ENCODE measurements at places on chromosomes 16 and 17. TPM values are rescaled to one million over a fixed set of nuclear protein-coding genes. Genes with fewer than 3 reads are reported as not detected.

DNA sequence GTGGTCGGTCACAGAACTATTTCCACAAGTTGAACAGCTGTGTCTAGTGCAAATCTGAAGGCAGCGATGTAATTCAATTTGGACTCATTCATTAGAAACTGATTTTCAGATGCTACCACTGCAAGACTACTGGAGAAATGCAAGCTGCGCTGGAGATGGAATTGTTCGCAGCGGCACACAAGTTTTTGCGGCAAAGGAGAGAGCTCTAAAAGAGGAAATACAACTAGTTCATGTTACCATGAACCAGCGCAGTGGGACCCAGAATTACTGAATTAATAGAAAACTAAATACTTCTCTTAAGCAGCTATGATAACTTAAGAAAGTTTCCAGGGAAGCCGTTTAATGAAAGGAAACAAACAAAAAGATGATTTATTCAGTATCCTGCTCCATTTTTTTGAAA lies 1.9 kb downstream of the CREBBP start:
- DNase-seq, result no peak

DNA sequence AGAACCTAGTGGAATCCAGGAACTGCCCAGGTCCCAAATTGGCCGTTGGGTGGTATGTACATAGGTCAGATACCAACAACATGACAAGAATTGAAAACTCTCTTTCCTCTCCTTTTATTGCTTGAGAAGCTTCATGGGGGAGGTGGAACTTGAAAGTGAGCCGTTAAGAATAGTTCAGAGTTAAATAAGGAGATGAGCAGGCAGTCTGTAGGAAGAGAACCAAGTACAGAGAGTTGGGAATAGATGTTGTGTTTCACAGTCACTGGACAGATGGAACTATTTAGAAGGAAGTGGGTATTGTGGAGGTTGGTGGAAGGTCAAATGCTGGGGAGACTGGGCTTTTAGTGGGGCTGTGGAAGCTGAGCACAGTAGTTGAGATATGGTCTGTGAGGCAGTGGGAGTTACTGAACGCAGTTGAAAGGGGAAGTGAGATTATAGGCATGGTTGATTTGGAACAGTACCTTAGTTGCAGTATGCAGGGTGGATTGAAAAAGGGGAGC lies 26.4 kb downstream of the ARHGAP44 start:
- DNase-seq, result no peak

The EPOP gene
- 0.54 TPM for total RNA-seq

The VASN gene
- 197 TPM for total RNA-seq

- no peak for DNase-seq
Observed at GRCh38 chr17:3724378-3725077, 825 bp downstream of the HASPIN start.

GRCh38 chr17:39599004-39599664 lies 8.6 kb downstream of the NEUROD2 start:
- DNase-seq, result no peak

DNA sequence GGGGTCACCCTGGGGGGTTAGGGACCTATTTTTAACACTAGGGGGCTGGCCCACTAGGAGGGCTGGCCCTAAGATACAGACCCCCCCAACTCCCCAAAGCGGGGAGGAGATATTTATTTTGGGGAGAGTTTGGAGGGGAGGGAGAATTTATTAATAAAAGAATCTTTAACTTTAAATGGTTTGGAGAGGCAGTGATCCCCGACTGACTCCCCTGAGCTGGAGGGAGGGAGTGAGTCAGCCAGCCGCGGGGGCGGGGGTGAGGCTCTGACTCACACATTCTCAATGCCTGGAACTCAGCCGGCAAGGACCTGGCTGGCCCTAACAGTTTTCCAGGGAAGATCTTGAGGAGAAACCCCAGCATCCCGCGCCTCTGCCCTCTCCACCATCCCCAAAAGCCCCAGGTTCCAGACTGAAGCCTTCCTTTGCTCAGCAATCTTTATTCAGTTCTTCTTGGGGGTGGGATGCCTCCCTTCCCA lies 1.5 kb downstream of the HCFC1R1 start:
- DNase-seq, result peak; percentile 78

- DNase-seq, result no peak
Observed at GRCh38 chr16:876523-877241, 76.1 kb upstream of the GNG13 start.

GRCh38 chr17:40364121-40364861 lies at the start of gene GJD3:
GJD3 (minus strand) TSS chr17:40364737; CDS start chr17:40363815, 922 bp downstream.
- DNase-seq, result no peak

The PRCD gene
- 2.4 TPM for total RNA-seq

Data from thoracic aorta (tissue), 2 donors.